Mesothelial cell of epicardium (in vitro differentiated cells): ENCODE measurements at places on chromosomes 3 and 15.

DNA sequence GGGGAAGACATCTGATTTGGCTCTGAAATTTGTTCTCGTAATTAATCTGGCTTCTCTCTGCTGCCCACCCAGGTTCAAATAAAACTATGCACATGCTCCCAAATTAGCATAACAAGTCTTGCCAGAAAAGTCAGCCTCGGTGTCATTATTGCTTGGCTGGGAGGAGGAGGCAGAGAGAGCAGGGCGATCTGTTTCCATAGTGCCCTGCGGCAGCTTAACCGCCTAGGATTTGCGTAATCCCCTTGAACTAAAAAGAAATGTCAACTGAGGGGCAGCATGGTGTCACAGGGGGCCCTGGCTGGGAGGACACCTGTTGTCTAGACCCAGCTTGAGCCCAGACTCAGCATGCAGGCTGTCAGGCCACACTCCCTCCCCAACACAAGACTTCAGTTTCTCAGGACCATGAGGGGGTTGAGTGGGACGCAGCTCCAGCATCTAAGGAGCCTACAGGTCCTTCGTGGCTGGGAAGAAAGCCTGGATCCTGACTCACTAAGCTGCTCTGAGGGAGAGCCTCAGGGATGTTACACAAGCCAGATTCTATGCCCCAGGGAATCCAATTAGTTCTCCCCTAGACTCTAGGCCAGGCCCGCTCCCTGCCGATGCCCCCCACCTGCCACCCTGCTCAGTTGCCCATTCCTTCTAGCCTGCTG lies 17.3 kb downstream of the MRPS11 start:
- H3K27ac ChIP-seq: peak overlapping the region; percentile 44
- H3K27me3 ChIP-seq: peaks cover 6% of the 10 kb centered on the region
- no peaks in the 10 kb centered on the region for H3K36me3 ChIP-seq
- DNase-seq: no peak

GRCh38 chr3:56876916-56877315 lies 75.2 kb upstream of the ARHGEF3 start:
- H3K36me3 ChIP-seq: no peaks in the 10 kb centered on the region
- no peak for DNase-seq
- H3K27ac ChIP-seq: no peak overlapping the region
- H3K4me3 ChIP-seq: no peak overlapping the region
- no peaks in the 10 kb centered on the region for H3K27me3 ChIP-seq

DNA sequence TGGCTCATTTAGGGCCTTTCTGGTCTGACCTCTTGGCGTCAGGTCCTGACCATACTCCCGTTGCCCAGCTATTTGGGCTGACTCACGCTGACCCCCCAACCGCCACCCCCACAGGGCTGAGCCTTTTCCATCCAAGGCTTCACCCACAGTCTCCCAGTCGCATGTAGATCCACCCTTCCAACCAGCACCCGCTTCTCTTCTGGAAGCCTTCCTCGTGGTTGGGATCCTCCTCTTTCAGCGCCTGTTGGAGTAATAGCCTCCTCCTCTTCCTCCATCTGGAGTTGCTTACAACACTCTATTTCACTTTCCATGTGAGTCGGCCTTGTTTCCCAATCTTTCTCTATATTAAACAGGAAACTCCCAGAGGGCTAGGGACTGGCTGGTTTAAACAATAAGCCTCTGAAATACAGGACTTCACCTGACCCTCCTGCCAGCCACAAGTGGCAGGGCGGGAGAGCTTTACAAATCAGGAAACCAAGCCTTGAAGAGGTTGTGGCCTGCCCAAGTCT lies 2.1 kb upstream of the ALAS1 start:
- H3K4me3 ChIP-seq: no peak overlapping the region
- DNase-seq: no peak

- no peak overlapping the region for H3K4me3 ChIP-seq
- no peaks in the 10 kb centered on the region for H3K36me3 ChIP-seq
- no peak for DNase-seq
- peaks cover 9% of the 10 kb centered on the region for H3K27me3 ChIP-seq
- no peak overlapping the region for H3K27ac ChIP-seq
Measured at GRCh38 chr15:61500951-61501620, 272.0 kb upstream of the RORA start.

DNA sequence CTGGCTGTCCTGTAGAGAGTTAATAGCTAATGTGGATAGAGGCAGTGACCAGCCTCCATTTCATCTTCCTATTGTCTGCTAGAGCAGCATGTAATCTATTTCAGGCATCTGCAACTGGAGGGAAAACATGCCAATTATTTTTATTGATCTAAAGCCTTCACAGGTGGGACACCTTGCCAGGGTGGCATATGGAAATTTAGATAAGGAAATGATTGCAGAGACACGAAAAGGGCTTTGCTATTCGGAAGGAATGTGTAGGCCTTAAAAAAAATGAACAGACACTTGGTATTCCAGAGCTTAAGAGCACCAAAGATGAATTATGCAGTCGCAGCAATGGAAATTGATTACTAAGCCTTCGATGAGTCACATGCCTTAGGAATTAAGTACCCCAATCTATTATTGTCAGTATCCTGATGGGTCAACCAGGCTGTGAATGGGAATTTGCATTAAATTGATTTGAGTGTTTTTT lies 454.7 kb downstream of the SQOR start:
- H3K27ac ChIP-seq: no peak overlapping the region
- H3K4me3 ChIP-seq: no peak overlapping the region
- no peaks in the 10 kb centered on the region for H3K36me3 ChIP-seq
- H3K4me1 ChIP-seq: peaks cover 8% of the 10 kb centered on the region
- DNase-seq: no peak

DNA sequence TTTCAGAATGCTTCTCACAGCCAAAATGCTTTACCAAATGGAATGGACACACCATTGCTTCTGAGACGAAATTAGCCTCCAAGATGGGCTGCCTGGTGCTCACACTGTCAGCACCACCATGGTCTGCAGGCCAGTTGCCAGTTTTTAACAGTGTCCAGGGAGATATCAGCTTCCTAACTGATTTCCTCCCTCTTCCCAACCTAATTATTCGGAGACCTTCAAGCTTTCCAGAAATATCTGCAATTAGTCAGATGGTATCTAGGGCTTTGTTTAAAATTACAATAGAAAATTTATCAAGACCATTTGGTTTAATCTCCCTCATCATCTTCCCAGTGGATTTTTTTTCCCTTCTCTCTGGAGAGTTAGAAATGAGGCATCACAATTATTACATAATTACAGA lies 287.5 kb downstream of the ZPLD1 start:
- no peak overlapping the region for H3K27ac ChIP-seq
- no peaks in the 10 kb centered on the region for H3K27me3 ChIP-seq
- no peaks in the 10 kb centered on the region for H3K4me1 ChIP-seq
- DNase-seq: no peak

GRCh38 chr3:76668653-76669052 lies 371.2 kb upstream of the ROBO2 start:
- DNase-seq: no peak
- H3K27me3 ChIP-seq: no peaks in the 10 kb centered on the region
- H3K4me3 ChIP-seq: no peak overlapping the region
- no peak overlapping the region for H3K27ac ChIP-seq
- peaks cover 10% of the 10 kb centered on the region for H3K4me1 ChIP-seq

- no peak overlapping the region for H3K27ac ChIP-seq
- no peaks in the 10 kb centered on the region for H3K27me3 ChIP-seq
- H3K4me3 ChIP-seq: no peak overlapping the region
- H3K4me1 ChIP-seq: no peaks in the 10 kb centered on the region
Measured at GRCh38 chr15:27165590-27165989, 194.6 kb downstream of the GABRG3 start.

DNA sequence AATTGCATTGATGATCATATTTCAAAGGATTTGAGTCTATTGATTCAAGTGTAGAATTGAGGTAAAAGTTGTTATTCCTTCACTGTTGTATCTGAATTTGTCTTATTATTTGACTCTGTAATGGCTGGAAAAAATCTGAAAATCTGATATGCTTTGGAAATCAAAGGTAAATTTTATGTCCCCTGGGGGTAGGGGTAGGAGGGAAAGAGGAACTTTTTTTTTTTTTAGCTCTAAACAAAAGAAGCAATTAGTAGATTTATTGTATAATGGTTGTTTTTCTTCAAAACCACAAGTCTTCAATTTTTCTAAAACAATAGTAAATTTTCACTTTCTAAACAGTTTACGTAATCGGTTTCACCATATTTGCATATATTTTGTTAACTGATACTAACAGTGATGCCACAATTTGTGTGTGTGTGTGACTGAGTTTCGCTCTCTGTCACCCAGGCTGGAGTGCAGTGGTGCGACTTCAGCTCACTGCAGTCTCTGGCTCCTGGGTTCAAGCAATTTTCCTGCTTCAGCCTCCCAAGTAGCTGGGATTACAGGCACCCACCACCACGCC lies 91.7 kb upstream of the GOLGA6L4 start:
- no peak overlapping the region for H3K27ac ChIP-seq
- H3K27me3 ChIP-seq: peaks cover 2% of the 10 kb centered on the region
- H3K4me3 ChIP-seq: no peak overlapping the region
- H3K4me1 ChIP-seq: peaks cover 8% of the 10 kb centered on the region
- no peaks in the 10 kb centered on the region for H3K36me3 ChIP-seq
- DNase-seq: no peak

GRCh38 chr3:128496602-128497304 lies 3.8 kb upstream of the GATA2 start:
- peaks cover 17% of the 10 kb centered on the region for H3K36me3 ChIP-seq
- peaks cover 48% of the 10 kb centered on the region for H3K4me1 ChIP-seq
- peak; percentile 48 for DNase-seq
- peaks cover 33% of the 10 kb centered on the region for H3K27me3 ChIP-seq
- peak overlapping the region; percentile 55 for H3K27ac ChIP-seq

DNA sequence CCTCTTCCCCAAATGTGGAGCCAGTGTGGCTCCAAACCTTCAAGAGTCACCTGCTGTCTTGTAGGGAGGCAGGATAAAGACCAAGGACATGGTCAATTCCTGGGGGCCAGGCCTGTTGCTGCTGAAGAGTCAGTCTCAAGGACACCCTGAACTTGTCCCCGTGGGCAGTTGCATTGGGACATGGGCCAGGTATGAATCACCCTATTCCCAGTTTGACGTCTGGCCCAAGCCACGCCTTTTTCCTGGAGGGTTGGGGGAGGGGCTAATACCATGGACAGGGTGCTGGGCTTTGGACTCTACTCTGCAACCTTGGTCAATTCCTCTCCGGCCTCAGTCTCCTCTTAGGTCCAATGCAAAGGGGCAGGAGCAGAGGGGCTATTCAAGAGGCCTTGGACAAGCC lies 10.4 kb downstream of the ATP2B2 start:
- H3K4me1 ChIP-seq: no peaks in the 10 kb centered on the region
- H3K27me3 ChIP-seq: peaks cover 45% of the 10 kb centered on the region
